Activated T-cell treated with anti-CD3 and anti-CD28 coated beads, Interleukin-2, amount 50 U/mL, for 4 hours (primary cell): ENCODE measurements at places on chromosomes 4 and X. TPM values are rescaled to one million over a fixed set of nuclear protein-coding genes. Genes with fewer than 3 reads are reported as not detected.
A peak's percentile ranks its signal among the peaks of the same experiment; 100 is the strongest.

- no peak for DNase-seq
Measured at GRCh38 chr4:113303315-113303714, 253.9 kb downstream of the ANK2 start.

DNA sequence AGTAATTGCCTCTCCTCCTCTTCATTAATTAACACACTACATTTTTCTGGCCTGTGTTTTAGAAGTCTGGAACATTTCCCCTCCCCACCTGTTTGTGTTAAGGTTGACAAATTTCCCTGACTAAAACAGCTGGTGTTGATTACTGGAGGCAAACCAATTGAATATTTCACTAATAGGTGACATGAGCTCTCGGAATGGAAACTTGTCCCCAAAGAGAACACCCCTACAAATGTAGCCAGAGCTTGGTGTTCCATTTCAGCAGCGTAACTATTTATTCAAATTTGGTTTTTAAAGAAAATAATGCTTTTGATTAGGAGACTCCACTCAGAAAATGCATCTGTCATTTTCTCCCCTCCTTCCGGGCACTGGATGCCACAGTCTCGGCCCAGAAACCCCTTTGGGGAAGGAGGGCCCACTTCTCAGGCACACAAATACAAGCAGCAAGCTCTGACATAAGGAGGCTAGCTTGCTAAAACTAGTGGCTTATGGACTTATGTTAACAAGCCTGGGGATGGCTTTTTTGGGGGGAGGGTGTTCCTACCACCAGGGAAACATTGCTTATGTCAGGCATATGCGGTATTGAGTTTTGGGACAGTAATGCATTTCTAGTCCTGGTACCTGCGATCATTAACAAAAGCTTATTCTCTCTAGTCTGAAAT is 2.2 kb downstream of the RNF150 start:
- DNase-seq, result no peak

DNA sequence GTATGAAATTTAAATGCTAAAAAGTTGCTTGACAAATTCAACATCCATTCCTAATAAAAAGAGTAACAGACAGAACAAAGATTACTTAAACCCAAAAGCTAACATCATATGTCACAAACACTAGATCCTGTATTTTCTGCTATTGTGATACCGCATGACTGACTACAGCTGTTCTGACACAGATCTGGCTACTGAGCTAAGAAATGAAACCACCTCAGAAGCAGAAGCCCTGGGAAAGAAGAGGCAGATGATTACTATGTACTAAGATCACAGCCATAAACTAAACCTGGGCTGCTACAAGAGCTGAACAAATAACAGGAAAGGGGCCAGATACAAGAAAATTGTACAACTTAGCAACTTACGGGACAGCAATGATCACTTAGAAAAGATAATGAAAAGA is 9.4 kb downstream of the LETM1 start:
- DNase-seq, result no peak

DNA sequence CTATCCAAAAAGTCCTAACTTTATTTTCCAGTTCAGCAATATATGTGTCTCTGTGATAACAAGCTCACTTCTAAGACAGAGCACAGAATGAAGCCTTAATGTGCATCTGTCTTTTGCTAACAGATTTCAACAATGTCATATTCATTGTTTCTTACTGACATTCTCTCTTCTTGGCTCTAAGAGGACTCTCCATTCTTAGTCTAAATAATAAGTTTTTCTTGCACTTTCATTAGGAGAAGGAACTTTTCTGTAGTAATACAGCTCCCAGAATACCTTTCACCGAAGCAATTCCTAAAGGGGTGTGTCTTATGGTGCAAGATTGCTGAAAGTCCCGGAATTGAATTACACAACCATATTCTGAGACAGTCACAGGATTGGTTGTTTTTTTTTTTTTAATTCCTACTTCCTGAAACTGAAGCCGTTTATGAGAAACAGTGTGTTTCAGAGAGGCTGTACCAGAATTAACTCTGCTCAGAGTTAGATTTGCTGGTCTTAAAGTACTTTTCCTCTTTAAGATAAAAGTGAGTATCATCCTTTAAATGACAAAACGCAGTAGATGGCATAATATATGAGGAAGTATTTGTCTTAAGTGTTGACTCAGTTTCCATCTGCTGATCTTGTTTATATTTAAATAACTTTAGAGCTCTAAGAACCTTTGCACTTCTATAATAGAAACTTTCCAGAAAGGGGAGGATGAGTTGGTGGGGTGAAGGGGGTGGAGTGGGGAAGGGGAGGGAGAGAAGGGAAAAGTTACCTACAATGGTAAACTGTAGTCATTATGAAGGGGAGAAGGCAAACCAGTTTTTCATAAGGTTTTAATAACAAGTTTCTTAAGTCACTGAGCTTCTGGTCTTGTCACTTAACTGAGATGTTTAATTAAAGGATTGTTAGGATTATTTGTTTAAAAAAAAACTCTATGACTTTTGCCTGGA is at the start of gene ALPK1:
Gene ALPK1 (plus strand): TSS at position 421 of the 932 bp plus-strand sequence.
- no peak for DNase-seq

DNA sequence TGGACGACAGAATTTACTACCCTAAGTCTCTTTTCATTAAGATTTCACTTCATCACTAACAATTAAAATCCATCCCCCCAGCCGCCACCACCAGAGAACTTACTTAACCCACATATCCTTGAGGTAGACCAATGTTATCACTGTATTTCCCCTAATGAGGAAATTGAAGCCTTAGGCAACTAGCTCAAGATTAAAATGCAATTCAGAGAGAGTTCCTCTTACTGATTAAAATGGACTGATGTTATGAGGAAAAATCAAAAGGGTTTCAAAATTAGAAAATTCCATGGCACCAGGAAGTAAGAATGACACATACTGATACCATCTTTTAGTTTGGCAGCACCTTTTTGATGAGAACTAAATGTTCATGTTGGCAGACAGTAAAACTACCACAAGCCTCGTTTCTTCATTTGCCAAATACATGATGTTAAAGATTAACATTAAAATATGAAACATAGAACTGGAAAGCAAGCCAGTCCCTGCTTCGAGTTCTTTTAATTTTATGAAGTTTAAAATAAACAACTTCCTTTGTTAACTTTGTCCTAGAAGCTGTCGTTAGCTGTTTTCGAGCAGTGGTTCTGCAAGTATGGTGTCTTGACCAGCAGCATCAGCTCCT is 69.3 kb upstream of the CCDC160 start:
- no peak for DNase-seq

- no peak for DNase-seq
Measured at GRCh38 chrX:107730991-107731766, 44.4 kb downstream of the TSC22D3 start.

GRCh38 chr4:125760201-125760819 is 445.6 kb downstream of the FAT4 start:
- no peak for DNase-seq

DNA sequence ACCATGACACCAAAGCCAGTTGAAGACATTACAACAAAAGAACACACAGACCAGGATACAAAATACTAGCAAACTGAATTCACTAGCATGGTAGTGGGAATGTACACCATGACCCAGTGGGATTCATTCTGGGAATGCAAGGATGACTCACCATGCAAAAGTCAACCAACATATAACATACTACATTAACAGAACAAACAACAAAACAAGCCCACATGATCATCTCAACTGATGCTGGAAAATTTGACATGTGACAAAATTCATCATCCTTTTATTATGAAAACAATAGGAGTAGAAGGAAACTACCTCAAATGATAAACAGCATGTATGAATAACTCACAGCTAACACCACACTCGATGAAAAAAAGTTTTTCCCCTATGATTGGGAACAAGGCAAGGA is 190.2 kb downstream of the DCLK2 start:
- no peak for DNase-seq

GRCh38 chr4:154444958-154445357 is 46.6 kb downstream of the DCHS2 start:
- DNase-seq, result no peak

DNA sequence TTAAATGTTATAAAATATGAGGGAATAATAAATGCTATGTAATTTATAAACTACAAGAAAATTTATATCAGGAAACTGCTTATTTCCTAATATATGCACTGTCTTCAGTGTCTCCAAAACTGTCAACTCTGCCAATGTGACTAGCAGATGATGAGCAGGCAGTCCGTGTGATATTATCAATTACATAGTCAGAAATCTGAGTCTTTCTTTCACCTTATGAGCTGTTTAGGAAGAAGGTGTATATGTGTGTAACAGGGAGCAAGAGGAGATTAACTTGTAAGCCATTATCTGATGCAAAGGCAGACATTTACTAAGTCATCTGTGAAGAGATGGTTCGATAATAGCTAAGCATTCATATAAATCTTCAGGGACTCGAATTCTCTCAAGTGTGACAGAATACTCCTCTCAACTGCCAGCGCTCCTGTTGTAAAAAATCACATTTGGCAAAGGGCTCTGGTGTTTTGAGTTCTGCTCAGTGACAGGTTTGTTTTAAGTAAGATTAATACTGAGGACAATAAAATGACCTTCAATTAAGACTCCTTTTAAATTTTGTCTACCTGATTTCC is 79.7 kb downstream of the SNCA start:
- no peak for DNase-seq

DNA sequence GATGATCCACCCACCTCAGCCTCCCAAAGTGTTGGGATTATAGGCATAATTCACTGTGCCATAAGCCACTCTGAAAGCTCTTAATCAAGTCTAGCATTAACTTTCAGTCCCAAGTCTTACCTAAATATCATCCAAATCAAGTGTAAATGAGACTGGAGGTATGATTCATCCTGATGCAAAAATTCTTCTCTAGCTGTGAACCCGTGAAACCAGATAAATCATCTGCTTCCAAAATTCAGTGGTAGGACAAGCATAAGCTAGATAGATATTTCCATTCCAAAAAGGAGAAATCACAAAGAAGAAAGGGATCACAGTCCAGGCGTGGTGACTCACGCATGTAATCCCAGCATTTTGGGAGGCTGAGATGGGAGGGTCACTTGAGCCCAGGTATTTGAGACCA is 8.8 kb upstream of the TBC1D25 start:
- DNase-seq, result no peak

DNA sequence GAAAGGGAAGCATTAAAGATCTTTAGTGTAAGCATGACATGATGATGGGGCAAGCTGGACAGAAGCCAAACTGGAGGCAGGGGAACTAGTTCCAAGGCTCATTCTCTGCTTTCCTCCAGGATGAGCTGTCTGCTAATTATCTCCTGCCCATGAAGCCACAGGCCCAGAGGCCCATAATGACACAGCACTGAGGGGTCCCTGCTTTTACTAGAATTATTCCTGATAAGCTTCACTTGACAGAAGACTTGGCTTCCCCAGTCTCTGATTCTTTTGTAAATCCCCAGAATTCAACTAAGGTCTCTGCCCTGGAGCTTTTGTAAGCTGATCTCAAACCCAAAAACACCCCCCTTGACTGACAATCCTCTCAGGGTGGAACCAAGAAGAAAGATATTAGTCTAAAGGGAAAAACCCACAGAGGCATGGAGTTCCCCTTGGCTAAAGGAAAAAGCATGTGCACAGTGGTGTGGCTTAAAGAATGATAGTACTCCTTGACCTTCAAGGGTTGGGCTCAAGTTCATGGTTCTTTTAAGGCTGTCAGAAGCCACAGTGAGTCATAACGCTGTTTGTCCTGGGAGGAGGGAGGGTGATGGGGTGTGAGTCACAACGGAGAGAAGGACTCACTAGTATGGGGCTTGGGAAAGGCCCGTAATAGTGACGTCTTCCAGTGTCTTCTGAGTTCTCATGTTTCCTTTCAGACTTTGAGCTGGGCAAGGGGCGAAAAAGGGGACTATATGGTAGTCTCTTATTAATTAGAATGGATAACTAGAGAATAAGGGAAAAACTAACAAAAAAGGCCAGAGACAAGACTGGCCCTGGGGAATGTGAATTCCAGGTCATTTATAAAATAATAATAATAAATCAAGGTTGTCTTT is 146.0 kb upstream of the CPEB2 start:
- DNase-seq, result peak; percentile 6

DNA sequence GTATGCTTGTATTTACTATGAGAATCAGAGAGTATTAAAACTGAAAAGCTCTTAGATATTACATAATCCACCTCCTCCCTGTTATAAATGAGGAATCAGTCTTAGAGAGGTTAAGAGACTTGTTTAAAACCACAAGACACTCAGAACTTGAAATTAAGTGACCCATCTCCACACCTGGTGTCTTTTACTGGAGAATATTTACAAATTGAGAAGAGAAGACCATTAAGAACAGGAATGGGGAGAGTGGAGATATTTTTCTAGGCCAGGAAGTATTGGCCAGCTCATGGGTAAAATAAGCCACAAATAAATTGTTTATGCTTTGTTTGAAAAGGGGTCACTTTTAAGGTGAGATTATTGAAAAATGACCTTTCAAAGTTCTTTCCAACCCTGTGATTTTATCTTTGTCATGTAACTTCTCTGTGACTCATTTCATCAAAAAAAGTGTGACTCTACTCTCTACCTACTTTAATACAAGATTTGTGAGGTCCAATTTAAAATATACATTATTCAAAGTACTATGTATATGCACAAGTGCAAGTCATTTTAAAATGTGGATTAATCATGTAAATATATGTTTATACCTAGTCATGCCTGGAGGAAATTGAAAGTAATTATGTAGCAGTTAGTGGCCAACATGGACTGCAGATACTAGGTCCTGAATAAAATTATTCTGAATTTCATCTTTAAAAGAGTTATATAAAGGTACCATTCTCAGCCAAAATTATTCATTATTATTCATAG is 15.9 kb upstream of the COX7B2 start:
- no peak for DNase-seq

DNA sequence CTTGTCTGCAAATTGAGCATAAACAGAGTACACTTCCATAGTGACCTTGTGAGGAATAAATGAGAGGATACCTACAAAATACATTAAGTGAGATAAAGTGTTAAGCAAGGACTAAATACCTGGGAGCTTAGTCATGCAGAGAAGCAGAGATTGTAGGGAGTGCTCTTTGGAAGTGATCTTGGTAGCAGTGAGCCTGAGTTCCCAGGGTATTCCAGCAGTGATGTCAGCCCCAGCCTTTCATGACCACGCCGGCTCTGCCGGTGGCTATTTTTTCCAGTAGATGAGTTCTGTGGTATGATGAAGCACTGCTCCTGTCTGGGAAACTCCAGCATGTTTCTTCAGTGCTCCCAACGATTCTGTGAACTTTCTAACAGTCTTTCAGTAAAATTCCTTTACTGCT is 391.5 kb upstream of the IGFBP7 start:
- no peak for DNase-seq

Gene GAR1
- 104 TPM for total RNA-seq

Gene TMEM164
- 10.5 TPM for total RNA-seq

Gene POLN
- total RNA-seq, result 2.3 TPM

Gene XAGE2
- total RNA-seq, result not detected

Gene BMP3
- not detected for total RNA-seq

Gene ARX
- not detected for total RNA-seq

Gene BEND4
- 0.52 TPM for total RNA-seq

Gene FRG1
- 55.7 TPM for total RNA-seq

Gene F9
- total RNA-seq, result not detected

Gene BANK1
- total RNA-seq, result 0.24 TPM

Gene TEX13D
- not detected for total RNA-seq
